Stimulated activated CD4-positive, alpha-beta T cell treated with anti-CD3 and anti-CD28 coated beads, Interleukin-1b, Interleukin-23, amount 100 ng/mL, for 24 hours (primary cell): ENCODE measurements at places on chromosomes 6 and 20.

DNA sequence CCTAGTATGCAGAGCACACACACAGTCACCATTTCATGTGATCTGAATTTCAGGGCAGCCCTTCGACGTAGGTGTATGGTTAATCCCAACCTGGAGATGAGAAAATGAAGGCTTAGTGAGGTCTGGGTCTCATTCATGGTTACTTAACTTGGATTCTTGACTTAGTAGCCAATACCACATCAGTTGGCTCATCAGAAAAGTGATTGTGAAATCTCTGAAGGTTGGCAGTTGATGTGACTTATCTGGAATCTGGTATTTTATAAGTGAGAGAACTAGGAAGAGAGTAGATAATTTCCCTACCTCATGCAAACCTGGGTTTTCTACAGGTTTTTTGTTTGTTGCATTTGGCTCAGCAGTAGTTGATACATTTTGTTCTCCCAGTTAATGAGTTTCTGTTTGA, 123.7 kb downstream of the CCDC170 start:
- DNase-seq, result no peak

- DNase-seq, result peak; percentile 82
Measured at GRCh38 chr20:2840138-2840966, at the start of the genes PCED1A and VPS16. Gene PCED1A, minus strand, starts transcription at chr20:2840655. Its CDS starts 743 bp downstream, at chr20:2839912. Gene VPS16, plus strand, starts transcription at chr20:2840745. Its CDS starts 30 bp downstream, at chr20:2840775.

DNA sequence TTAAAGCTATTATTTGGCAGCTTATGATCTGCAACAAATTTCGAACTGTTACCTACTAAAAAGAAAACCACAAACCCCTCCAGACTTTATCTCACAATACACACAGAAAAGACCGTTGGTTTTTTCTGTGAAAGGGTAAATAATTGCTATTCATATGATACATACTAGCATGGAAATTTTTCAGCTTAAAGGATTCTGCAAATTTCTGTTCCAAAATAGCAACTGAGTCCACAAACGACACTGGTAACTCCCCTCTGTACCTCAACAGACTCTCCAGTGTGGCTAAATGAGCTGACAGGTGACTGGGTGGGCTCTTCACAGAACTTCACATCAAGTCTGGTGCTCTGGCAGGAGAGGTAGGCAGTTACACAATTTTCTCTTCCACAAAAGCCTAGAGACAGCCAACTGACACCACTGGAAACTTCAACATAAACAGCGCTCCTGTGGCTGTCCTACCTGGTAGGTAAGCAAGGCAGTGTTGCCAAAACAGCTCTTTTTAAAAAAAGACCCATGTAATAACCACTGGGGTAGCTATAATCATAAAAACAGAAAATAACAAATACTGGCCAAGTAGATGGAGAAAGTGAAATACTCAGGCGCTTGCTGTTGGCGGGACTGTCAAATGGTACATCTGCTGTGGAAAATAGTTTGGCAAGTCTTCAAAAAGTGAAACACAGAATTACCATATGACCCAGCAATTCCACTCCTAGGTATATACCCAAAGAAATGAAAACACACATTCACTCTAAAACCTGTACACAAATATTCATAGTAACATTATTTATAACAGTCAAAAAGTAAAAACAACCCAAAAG, 37.8 kb downstream of the ELOVL5 start:
- no peak for DNase-seq

- DNase-seq, result no peak
Measured at GRCh38 chr20:51628533-51629398, 86.2 kb upstream of the NFATC2 start.

GRCh38 chr6:43396408-43397149, 27.1 kb upstream of the ZNF318 start:
- no peak for DNase-seq

DNA sequence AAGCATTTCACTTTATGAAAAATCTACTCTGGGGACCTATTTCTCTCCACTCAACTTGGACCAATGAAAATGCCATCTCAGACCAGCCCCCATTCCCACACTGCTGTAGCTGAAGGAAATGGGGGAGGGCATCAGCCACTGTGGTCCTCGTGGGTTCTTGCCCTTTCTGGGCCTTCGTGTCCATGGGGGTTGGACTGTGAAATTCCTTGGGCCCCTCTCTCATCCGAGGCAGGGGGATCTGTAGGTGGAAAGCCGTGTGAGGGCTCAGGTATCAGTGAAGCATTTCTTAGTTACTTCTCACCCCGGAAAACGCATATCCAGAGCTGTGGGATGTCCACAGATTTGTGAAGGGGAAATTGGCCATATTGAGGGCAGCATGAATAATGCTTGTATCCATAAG, 147.9 kb downstream of the CDC5L start:
- DNase-seq, result no peak

DNA sequence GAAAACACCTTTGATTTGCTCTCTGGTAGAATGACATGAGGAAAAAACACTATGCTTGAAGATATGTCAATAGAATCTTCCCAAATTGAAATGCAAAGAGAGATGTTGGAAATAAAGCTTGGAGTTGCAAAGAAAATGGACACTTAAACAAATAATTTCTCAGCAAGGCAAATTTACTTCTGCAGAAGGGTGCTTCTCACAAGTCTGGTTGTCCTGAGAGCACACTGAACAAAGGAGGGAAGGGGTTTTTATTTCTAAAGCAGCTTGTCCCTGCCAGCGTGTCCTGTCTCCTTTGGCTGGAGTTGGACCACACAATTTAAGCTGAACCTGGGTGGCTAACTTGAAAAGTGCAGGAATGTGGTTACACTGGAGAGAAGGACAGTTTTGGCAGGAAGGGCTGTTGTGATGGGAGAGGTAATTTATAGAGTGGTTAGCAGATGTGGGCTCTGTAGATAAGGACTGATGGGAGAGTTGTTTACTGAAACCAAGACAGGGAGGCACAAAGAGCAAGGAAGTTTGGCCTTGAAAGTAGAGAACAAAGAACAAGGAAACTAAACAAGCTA, 454.6 kb upstream of the EYS start:
- no peak for DNase-seq

DNA sequence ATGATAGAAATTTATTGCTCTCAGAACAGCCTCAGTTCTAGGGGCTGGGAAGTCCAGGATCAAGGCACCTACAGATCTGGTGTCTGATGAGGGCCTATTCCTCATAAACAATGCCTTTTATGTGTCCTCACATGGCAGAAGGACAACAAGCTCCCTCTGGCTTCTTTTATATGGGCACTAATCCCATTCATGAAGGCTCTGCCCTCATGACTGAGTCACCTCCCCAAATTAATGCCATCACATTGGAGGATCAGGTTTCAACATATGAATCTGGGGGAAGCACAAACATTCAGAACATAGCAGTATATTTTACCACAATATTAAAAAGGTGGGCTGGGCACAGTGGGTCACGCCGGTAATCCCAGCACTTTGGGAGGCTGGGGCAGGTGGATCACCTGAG, 58.5 kb upstream of the CCN6 start:
- no peak for DNase-seq

- no peak for DNase-seq
Measured at GRCh38 chr6:30766461-30767157, 22.3 kb upstream of the IER3 start.

GRCh38 chr6:27575594-27576361, 102.9 kb upstream of the ZNF184 start:
- DNase-seq, result no peak

DNA sequence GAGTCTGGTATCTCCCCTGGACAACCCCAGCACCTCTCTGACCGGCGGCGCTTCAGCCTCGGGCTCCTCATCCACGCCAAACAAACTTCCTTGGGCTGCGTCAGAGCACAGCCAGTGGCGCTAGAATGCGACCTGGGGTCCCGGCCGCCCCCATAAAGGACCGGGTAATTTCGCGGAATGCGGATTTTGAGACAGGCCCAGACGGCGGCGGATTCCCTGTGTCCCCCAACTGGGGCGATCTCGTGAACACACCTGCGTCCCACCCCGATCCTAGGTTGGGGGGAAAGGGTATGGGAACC, 1.6 kb downstream of the FOXP4 start:
- DNase-seq, result no peak

DNA sequence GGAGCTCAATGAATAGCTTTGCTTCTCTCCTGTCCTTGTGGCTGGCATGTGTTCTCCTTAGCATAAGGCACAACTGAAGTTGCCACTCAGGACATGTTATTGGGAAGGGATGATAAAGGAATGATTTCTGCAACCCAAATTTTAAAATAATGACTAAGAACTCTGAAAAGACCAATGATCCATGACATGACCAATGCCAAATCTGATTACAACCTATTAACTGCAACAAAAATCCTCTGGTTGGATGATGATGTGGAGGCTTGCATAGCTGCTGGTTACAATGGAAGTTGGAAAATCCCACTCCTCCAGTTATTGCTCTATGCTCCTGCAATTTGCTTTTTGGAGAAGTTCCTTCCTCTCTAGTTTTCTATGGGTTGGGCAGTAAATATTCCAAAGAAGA, 63.4 kb upstream of the FBXL4 start:
- DNase-seq, result no peak

- DNase-seq, result no peak
Measured at GRCh38 chr6:88493717-88494116, 327.6 kb upstream of the CNR1 start.

- DNase-seq, result no peak
Measured at GRCh38 chr6:88135578-88136114, 30.5 kb downstream of the CNR1 start.

DNA sequence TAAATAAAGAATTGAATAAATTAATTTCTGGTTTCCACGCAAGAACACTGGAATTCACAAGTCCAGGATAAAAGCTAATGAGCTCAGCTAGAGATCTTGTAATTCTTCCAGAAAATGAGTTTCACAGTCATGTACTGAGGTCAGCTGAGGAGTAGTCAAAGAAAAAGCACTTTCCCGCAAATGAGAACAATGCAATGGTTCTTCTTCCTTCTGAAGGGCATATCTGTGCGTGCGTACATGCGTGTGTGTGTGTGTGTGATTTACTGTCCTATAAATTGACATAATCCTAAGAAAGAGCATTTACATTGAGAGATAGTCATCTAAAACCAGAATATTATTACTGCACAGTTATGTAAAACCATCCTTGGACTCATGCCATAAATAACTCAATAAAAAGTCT, 968.9 kb upstream of the EYS start:
- no peak for DNase-seq
